ENCODE measurements at places on chromosomes 7 and 10. TPM values are rescaled to one million over a fixed set of nuclear protein-coding genes. Genes with fewer than 3 reads are reported as not detected.

GRID2IP gene
- 0.54 TPM for polyA plus RNA-seq

GTF2IRD1 gene
- polyA plus RNA-seq = 50.3 TPM

GRCh38 chr7:28005075-28005846 is 175.3 kb downstream of the JAZF1 start:
- no peak for DNase-seq

- DNase-seq = no peak
Observed at GRCh38 chr7:106069471-106070200, 42.5 kb downstream of the SYPL1 start.

Measured in left renal cortex interstitium (tissue), 4 donors.